ENCODE measurements at places on chromosomes 2 and 18.
A peak's percentile ranks its signal among the peaks of the same experiment; 100 is the strongest.

GRCh38 chr2:96894151-96894531 is 24.3 kb upstream of the SEMA4C start:
- no peak for DNase-seq

GRCh38 chr2:73007991-73008765 is 63.3 kb downstream of the SFXN5 start:
- DNase-seq = peak; percentile 47

DNA sequence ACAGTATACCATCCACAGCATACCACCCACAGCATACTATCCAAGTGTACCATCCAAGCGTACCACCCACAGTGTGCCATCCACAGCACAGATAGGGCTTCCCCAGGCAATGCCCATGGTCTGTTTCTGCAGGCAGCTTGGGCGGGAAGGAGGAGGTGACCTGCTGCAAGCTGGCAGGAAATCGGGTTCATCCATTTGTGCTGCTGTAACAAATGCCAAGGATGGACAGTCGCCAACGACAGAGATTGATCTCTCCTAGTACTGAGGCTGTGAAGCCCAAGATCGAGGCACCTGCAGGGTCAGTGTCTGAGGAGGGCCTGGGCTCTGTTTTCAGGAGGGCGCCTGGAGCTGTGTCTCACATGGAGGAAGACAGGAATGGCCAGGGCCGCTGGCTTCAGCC is 93.6 kb upstream of the SNTG2 start:
- no peak for DNase-seq

- DNase-seq = no peak
These were observed 205.7 kb downstream of the ALK start for GRCh38 chr2:29715655-29716054.

DNA sequence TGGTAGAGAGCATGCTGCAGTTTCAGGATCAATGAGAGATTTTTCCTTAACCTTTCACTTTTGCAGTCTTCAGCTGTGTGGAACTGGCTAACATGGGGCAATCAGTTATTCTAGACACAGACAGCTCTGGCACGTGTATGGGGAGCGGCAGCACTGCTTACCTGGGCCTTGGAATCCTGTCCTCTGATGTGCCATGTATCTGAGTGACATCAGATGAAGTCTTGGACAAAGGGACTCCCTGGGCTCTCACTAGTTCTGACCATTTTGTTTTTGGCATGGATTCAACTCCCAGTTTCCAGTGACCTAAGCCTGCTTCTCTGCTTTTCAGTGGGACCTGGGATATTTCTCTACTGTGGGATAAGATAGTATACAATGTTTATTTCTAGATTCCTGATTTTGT is 54.3 kb downstream of the RNF144A start:
- DNase-seq = no peak

DNA sequence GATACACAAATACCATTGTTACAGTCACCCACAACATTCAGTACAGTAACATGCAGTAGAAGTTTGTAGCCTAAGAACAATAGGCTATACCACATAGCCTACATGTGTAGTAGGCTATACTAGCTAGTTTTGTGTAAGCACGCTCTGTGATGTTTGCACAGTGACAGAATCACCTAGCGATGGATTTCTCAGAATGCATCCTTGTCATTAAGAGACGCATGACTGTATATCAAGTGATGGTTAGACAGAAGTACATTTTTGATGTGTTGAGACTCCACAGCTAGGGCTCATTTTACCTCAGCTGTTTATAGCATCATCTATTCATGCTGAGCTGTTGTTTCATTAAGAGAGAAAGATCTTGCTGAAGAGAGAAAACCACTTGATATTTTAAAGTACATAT is 19.4 kb downstream of the PLEKHA3 start:
- DNase-seq = no peak

GRCh38 chr2:39513641-39514094 is 76.6 kb upstream of the MAP4K3 start:
- no peak for DNase-seq

DNA sequence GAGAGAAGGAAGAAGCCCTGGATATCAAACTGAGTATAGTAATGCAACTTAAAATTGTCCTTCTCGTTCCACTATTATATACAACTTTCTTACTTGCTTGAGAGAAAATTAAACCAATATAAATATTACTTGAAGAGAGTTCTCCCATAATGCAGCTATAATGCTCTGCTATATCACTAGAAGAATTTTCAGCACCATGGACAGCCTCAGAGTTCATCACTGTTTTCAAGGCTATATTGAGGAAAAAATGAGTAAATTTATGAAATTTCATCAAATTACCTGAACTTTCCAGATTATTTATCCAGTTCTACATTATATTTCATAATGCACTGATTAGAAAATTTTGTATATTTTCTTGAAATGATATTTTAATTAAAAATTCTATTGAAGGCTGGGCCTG is 1053.5 kb upstream of the FAM98A start:
- DNase-seq = no peak

DNA sequence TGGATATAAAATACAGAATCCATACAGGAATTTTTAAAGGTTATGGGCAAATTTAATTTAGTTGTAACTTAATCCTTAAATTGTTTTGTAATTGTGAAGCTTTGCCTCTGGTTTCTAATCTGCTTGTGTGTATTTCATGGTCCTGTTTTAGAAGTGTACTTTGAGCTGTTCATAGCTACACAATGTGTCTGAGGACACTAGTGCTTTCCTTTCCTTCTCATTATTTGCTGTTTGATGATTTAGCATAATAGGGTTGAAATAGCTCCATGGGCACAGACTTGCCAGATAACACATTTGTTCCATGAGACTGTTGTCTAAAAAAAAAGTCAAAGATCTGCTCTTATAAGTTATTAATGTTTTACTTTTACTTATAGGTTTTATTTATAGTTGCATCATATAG is 134.2 kb downstream of the MYO1B start:
- DNase-seq = no peak

- no peak for DNase-seq
These were observed 6.5 kb downstream of the TSHZ1 start for GRCh38 chr18:75216911-75217689.

DNA sequence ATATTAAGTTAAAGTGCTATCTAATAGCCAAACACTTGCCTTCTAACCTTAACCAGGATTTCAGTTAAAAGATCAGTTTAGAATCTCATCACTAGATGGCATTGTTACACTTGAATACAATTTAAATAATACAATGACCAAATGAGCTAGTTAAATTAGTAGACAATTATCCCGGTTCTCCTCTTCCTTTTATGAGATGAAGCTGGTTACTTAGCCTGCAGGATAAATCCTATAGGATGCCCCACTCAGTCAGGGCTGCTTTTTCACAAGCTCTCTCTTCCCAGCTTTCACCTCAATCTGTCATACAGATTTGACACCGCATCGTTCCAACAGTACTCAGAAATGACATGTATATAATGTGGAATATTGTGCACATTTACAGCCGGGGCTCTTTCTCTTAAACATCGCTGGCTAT is 678.8 kb downstream of the KCNJ3 start:
- DNase-seq = no peak

DNA sequence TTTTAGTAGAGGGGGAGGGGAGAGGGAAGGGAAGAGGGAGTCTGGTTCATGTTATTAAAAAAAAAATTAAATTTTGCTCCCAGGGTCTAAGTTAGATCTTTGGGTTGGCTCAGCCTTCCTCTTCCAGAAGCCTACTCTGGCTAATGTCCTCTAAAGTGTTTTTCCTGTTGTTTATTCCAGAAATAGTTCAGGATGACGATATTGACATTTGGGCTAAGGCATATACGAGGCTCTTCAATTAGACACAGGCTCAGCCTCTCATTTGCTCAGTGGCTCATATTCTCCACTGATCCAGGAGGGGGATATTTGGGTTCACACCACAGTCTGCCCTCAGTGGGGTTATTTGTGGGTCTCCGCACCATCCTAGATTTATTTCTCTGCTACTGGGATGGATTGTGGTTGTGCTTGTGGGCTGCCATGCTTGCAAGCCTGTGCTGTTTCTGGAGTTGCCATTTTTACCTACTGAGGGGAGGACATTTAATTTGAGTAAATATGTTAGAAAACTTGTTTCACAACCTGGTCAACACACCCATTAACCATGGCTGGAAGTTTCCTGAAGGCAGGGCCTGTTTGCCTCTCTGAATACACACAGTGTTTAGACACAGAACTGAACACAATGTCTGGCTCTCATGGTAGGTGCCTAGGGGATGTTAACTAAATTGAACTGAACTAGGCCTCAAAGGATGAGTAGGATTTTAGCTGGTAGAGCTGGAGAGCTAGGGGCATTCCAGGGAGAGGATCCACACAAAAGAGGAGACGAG is 257.5 kb upstream of the EPAS1 start:
- no peak for DNase-seq

DNA sequence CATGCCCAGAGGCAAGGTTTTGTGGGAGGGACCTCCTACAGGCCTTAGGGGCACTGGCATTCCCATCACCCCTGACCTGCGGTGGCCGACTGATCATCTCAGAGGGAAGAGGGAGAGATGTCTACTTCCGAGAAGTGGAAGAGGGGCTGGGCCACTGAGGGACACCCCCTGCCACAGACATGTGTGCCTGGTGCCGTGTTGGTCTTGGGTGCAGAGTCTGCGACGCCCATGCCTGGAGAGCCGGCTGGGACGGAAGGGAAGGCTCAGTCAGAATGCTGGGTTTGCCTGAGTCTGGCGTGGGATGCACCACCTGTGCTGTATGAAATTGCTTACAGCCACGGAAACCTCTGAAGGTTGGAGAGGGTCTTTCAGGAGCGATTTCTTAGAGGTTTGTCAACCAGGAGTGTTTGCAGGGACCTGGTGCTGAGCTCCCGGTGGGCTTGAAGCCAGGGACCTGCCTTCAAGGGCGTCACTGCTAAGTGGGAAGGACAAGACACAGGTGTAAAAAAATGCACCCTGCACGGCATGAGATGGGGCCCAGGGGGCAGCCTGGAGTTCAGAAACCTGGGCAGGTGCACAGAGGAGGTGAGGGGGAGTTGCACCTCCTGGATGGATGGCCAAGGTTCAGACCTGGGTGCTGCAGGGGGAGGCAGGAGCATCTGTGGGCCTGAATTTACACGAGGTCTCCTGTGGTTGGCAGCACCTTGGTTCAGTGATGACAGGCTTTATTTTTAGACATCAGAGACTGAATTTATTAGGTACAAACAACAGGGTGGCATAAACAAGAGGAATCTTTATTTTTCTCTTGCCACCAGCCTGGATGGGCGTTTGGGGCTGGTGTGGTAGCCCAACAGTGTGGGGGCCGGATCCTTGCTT is 100.3 kb downstream of the CTIF start:
- DNase-seq = no peak

DNA sequence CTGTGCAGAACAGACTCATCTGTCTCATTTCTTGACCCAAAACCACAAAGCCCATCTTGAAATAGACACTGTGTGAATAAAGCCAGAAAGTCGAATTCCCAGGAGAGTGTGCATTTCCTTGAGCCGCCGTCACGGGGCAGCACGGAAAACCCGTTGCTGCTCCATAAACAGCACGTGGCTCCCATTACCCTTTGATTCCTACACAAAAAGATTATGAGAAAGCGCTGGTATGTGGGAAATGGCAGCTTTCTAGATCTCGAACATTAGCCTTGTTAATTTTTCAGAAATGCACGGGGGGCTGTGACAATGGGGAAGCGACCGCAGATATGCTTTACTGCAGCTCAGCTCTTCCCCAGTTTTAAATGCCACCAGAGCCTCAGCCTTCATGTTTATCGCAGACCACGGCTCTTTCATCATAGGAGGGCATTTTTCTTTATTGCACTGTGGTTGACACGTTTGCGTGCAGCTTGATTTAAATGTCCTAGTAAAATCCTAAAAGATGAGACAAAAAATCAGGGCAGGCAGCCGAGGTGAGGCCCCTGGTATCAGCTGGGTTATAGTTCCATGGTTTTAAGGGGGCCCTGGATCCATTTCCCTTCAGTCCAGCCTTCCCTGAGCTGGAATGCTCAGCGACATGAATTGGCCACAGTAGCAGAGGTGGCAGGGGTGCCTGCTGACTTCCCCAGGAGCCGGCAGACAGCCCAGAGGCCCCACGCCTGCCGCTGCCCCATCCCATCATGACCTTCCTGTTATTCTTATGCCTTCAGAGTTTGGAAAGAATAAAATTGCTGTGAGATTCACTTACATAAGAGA is 249.3 kb downstream of the NDUFA10 start:
- DNase-seq = peak; percentile 33

GRCh38 chr2:46893269-46893939 is 22.2 kb downstream of the MCFD2 start:
- DNase-seq = no peak

GRCh38 chr2:155308367-155309009 is 610.0 kb downstream of the KCNJ3 start:
- DNase-seq = no peak

DNA sequence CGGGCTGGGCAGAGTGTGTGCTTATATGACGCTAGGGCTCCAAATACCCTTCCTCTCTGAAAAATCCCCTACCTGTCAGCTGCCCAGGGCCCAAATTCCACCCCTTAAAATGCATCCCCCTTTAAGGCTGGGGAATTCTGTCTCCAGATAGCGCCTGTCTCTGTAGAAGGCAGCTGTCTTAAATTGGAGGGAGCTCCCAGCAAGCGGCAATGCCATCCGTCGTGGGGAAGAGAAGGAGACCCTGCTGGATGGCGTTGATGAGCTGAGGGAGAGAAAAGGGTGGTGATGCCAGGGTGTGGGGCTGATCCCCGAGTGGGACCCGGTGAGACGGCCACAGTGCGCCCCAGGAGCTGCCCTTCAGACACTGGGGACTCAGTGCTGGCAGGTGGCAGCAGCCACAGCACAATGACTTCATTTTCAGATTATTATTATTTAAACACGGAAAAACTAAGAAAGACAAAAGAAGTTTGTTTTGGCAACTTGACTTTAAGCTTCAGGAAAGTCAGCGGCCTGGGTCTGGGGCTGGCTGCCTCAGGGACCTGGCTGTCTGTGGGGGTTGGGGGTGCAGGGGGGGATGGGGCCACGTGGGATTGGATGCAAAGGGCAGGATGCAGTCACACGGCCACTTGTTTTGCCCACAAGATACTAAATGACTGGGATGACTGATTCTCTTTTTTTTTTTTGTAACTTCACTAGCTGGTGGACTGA is 152.8 kb downstream of the TFCP2L1 start:
- DNase-seq = no peak

GRCh38 chr2:113896791-113897190 is 6.9 kb downstream of the ACTR3 start:
- DNase-seq = no peak

GRCh38 chr2:74554820-74555531 is 456 bp downstream of the DOK1 start:
- no peak for DNase-seq
